ENCODE measurements at places on chromosomes 13 and 19.

- no peak for DNase-seq
These were observed 668.6 kb upstream of the SLC10A2 start for GRCh38 chr13:103734837-103735236.

- DNase-seq, result peak; percentile 13
These were observed 87.5 kb downstream of the ING1 start for GRCh38 chr13:110801044-110801443.

- DNase-seq, result no peak
These were observed 45.2 kb upstream of the GPI start for GRCh38 chr19:34319785-34320184.

DNA sequence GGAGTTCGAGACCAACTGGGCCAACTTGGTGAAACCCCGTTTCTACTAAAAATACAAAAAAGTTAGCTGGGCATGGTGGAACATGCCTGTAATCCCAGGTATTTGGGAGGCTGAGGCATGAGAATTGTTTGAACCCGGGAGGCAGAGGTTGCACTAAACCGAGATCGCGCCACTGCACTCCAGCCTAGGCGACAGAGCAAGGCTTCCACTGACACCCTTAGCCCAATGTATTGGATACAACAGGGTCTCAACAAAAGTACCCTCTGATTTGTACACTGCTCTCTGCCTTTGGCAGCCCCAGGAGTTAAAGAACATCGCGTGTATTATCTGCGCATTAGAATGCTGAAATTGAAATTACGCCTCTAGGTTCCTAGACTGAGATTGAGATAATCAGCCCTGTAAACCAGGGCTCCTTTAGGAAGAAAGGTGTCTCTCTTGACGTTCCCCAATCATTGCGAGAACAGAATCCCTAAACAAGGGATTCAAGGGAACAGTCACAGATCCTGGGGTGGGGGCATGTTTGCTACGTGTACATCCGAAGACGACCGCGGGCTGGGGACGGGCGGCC is 21.9 kb downstream of the IPO5 start:
- peak; percentile 6 for DNase-seq

- no peak for DNase-seq
These were observed 1198.2 kb upstream of the PCDH9 start for GRCh38 chr13:68428292-68428691.

GRCh38 chr13:27296496-27296895 is 25.9 kb downstream of the RASL11A start:
- no peak for DNase-seq

DNA sequence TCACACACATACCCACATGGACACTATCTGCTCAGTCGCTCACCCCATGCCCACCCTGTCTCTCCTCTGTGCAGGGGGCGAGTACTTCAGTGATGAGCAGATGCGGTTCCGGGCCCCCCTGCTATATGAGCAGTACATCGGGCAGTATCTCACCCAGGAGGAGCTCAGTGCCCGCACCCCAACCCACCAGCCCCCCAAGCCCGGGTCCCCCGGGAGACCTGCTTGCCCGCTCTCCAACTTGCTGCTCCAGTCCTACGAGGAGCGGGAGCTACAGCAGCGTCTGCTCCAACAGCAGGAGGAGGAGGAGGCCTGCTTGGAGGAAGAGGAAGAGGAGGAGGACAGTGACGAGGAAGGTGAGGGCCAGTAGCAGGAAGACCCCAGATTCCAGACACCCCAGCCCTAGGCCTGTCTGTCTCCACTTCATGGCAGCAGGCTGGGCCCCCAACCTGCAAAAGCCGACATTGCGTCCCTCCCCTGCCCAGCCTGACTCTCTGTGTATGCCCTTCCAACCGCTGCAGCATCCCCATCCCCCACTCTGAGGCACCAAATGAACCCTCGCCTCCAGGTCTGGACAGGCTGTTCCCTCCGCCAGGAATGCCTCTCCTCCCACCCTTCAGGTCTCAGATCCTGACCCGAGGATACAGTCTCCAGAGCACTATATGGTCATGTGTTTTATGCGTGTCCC is 9.7 kb downstream of the CCDC97 start:
- DNase-seq, result no peak

DNA sequence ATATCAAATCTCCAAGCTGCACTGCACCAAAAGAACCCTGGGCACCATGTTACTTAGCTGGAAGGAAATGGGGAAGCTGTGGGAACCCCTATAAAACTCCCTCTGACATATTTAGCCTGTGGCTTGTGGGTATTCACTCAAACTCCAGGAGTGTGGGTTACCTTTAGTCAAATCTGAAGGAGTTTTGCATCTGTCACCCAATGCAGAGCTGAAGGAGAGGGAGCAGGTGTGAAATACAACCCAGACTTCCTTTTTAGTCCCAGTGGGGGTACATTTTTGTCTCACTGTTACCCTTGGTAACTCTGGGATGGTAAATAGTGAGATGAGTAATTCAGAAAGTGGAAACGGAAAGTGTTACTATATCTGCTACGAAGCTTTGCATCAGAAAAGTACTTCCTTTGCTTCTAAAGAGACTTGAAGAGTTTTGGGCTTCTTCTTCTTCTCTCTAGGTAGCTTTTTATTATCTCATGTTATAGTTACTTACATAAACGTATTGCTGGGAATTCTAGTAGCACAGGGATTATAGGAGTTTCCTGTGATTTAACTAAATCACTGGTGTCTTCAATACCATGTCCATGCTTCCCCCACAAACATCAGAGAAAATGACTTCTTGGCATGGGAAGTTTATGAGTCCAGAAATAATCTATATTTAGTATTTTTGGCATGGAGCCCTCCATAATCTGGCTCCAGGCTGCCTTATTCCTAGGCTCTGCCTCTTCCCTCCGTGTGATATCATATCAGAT is 105.9 kb downstream of the AKAP11 start:
- peak; percentile 71 for DNase-seq

DNA sequence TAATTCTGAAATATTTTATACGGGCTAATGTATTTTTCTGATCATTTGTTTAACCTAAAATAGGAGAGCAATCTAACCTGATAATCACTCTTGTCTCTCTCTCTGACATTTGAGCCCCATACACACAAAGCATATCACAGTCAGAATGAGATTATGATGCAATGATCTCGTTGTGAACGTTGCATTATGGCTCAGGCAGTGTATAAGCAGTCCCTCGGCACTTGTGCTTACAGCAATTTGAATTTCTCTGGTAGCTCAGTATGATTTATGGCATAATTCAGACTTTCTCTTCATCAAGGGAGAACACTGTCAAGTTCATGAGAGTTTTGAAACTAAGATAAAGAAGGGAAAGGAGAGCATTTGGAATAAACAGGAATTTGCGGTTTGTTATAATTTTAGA is 256.1 kb downstream of the DACH1 start:
- DNase-seq, result peak; percentile 8

DNA sequence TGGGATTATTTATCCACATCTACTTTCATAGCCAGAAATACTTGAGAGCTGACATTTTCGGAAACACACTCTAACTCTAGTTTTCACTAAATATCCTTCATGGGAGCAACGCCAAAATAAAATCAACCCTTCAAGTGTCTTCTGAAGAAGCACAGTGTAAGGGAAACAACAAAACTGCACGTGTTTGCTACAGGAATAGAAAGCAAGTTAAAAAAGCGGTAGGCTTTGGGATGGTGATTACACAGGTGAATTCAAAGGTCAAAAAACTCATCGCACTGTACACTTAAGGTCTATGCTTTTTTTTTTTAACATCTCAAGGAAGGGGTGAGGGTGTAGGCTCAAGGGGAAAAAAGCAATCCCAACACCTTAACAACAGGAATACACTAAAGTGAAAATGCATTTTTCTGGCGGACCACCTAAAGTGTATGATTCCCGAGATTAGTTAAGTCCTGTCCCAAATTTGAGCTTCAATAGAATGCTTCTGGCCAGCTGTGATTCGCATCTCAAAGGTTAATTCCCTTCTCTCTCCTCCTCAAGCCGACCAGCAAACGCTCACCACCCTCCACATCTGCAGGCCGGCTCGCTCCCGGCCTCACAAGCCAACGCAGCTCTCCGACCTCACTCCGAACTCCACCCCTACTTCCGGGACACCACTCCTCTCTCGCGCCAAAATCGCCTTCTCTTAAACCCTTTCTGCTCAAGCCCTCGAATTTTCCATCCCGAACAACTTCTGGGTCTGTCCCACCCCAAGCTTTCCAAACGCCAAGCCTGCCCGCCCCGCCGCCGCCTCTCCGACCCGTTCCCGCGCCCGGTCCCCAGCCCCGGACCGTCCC is 1.1 kb downstream of the ARGLU1 start:
- peak; percentile 47 for DNase-seq

GRCh38 chr13:57314897-57315520 is 148.0 kb downstream of the PRR20E start:
- DNase-seq, result no peak

DNA sequence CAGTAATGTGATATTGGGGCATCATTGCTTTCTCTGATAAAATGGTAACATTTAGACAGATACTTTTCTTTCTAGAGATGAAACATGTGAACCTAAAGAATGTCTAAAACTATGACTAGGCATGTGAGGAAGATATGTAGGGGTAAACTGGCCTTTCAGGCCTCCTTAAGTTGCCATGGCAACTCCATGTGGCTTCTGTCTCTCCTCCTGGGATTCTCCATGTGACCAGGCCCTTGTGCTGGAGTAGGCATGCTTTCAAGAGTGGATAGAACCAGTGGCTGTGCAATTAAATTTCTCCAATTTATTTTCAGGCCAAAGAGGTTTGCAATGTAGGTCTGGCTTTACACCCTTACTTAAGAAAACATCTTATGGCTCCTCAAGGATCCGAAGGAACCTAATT is 130.8 kb downstream of the OLFM4 start:
- no peak for DNase-seq

DNA sequence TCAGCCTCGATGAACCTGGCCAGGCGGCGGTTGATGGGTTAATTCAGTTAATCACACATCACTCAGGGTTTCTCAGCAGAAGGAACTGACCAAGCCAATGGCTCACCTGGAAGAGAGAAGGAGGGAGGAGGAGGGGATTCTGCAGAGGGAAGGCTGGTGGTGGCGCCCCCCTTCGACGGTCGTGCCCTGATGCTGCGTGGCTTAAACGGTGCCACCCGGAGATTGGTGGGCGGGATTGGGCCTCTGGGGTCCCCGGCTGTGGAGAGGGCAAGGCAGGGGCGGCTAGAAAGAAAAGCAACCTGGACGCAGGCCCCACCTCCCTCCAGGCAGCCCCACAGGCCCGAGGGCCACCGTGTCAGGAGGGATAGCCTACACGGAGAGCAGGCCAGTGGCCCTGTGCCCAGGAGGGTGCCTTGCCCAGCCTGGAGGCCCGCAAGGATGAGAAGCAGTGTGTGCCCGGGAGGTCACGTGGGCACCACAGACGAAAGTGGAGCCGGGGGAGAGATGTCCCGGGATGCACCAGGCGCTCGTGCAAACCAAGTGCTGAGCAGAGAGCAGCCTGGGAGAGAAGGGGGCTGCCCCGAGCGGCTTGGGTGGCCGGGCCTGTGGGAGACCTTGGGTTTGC is 16.0 kb downstream of the CSNK1G2 start:
- DNase-seq, result no peak

GRCh38 chr19:42286349-42287016 is 15.4 kb upstream of the PRR19 start:
- DNase-seq, result no peak

DNA sequence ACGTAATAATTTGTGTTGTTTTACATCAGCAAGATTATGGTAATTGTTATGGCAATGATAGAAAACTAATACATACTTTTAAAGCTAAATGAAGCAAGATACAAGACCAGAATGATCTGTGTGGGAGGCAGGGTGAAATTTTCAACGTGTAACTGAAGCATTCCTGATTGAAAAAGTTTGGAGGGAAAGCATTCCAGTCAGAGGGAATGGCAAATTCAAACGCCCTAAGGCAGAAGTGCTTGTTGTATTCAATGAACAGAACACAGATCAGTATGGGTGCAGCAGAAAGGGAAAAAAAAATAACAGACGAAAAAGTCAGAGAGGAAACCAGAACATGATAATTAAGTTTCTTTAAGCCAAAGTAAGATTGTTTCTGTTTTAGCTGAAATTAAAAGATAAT is 928.5 kb upstream of the SLITRK1 start:
- no peak for DNase-seq

- peak; percentile 80 for DNase-seq
These were observed 13.5 kb upstream of the TLE5 start for GRCh38 chr19:3075605-3076431.

DNA sequence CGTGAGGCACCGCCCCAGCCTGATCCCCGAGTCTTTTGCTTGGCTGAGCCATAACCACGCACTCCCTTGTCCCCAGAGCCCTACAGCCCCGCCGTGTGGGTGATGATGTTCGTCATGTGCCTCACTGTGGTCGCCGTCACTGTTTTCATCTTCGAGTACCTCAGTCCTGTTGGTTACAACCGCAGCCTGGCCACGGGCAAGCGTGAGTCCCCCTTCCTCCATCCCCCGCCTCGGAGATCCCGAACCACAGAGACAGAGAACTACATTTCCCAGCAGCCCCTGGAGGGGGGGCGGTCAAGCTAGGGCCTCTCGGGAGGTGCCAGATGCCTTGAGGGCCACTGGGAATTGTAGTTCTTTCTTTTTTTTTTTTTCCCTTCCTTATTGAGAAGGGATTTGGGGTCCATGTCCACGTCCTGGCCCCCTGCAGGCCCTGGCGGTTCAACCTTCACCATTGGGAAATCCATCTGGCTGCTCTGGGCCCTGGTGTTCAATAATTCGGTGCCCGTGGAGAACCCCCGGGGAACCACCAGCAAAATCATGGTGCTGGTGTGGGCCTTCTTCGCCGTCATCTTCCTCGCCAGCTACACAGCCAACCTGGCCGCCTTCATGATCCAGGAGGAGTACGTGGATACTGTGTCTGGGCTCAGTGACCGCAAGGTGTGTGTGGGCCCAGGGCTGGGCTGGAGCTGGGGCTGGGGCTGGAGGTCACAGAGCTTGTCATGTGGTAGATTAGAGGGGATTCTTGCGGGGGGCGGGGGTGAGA is 25.9 kb downstream of the GRIN2D start:
- DNase-seq, result peak; percentile 77

Measured in activated naive CD4-positive, alpha-beta T cell treated with anti-CD3 and anti-CD28 coated beads for 36 hours (primary cell).